ENCODE measurements at places on chromosomes 5 and 9.

DNA sequence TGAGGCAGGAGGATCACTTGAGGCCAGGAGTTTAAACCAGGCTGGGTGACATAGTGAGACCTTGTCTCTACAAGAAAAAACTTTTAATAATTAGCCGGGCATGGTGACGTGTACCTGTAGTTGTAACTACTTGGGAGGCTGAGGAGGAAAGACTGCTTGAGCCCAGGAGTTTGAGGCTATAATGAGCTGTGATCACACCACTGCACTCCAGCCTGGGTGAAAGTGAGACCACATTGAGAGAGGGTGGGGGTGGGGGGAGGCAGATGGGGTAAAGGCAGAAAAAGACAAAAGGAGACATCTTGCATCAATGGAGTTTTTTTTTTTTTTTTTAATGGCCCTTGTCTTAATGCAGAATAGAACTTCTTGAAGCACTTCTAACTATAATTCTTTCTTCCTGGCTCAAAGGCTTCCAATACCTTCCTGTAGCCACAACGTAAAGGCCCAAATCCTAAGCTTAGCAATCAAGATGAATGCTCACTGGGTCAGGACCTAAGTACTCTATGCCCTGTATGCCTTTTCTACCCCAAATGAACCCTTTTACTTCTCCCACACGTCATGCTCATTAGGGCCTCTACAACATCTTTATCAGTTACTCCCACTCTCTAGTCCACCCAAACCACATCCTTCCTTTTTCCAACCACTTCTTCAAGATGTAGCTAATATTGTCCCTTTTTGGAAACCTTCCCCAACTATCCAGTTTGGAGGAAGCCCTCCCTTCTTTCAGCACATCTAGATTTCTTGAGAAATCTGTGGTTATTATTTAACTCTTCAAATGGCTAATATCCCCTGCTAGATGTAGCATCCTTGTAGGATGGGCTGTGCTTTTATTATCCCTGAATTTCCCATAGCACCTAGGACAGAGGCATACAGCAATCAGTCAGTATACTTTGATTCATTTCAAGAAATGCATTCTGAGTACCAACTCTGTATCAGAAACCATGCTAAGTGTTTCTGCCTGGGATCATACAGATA is 40.8 kb downstream of the CSF2 start:
- H3K36me3 ChIP-seq, result no peaks in the 10 kb centered on the region
- 0 out of 2 replicates have a peak, but pooled peaks cover 6% of the 10 kb centered on the region for H3K4me1 ChIP-seq
- H3K27ac ChIP-seq, result no peak overlapping the region
- H3K4me3 ChIP-seq, result no peak overlapping the region
- DNase-seq, result no peak

DNA sequence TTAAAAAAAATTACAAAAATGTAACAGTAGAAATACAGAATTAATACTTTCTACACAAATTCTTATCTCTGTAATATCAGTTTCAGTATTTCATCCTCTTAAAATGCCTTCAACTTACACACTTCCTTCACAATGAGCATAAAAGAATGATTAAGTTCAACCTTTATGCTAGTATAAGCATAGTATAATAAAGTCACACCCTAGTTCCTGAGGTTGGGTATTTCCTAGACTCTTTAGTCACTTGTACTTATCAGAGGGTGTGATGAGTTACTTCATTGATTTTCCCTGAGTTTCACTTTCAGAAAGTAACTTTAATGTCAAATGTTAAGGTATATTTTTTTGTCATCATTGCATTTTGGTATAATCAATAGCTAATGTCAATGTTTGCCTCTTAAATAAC is 302.4 kb downstream of the PDE4D start:
- peak overlapping the region; percentile 45 for H3K27ac ChIP-seq
- no peak overlapping the region for H3K4me3 ChIP-seq
- peaks cover 15% of the 10 kb centered on the region for H3K4me1 ChIP-seq
- peak; percentile 49 for DNase-seq
- H3K36me3 ChIP-seq, result no peaks in the 10 kb centered on the region

DNA sequence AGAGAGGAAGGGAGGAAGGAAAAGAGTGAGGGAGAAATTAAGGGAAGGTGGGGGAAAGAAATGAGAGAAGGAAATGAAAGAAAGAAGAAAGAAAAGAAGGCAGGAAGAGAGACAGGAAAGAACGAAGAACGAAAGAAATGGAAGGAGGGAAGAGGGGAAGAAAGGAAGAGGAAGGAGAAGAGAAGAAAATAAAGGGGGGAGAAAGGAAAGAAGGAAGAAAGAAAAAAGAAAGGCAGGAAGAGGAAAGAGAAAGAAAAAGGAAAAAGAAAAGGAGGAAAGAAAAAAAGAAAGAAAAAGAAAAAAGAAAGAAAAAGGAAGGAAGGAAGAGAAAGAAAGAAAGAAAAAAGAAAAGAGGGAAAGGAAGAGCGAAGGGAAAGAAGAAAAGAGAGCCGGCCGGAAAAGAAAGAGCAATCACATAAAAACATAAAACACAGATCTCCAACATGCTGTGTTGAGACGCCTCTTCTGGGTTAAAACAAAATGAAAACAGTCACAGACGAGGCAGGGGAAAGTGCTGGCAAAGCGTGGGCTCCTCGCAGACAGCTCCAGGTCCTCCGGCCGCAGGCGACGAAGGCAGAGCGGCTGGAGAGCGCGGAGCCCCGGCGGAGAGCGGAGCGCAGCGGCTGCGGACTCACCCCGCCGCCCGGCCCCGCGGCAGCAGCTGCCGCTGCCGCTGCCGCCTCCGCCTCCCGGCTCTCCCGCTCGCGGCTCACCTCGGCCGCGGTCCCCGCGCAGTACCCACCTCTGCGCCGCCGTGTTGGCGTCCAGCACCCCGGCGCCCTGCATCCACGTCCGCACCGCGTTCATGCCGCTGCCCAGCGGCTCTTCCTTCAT is 896 bp downstream of the EBF1 start:
- no peak for DNase-seq
- H3K27ac ChIP-seq, result no peak overlapping the region
- no peak overlapping the region for H3K4me3 ChIP-seq
- no peaks in the 10 kb centered on the region for H3K4me1 ChIP-seq
- H3K27me3 ChIP-seq, result peaks cover 30% of the 10 kb centered on the region

DNA sequence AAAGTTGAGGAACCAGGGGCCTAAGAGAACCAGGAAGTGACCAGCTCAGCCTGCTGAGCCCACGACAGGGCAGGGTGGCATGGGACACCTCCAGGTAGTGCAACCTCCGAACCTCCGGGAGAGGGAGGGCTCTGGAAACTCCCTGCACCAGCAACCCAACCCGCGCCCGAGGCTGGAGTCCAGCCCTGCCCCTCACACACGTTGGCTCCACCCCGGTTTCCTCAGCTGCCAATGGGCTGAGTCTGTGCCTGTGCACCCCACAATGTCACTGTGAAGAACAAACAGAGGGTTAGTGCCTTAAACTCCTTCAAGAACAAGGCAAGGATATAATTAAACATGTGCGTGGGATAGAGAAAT is 17.0 kb upstream of the UNC5A start:
- H3K4me1 ChIP-seq, result peaks cover 25% of the 10 kb centered on the region
- no peaks in the 10 kb centered on the region for H3K36me3 ChIP-seq
- peak; percentile 25 for DNase-seq
- H3K27me3 ChIP-seq, result no peaks in the 10 kb centered on the region

DNA sequence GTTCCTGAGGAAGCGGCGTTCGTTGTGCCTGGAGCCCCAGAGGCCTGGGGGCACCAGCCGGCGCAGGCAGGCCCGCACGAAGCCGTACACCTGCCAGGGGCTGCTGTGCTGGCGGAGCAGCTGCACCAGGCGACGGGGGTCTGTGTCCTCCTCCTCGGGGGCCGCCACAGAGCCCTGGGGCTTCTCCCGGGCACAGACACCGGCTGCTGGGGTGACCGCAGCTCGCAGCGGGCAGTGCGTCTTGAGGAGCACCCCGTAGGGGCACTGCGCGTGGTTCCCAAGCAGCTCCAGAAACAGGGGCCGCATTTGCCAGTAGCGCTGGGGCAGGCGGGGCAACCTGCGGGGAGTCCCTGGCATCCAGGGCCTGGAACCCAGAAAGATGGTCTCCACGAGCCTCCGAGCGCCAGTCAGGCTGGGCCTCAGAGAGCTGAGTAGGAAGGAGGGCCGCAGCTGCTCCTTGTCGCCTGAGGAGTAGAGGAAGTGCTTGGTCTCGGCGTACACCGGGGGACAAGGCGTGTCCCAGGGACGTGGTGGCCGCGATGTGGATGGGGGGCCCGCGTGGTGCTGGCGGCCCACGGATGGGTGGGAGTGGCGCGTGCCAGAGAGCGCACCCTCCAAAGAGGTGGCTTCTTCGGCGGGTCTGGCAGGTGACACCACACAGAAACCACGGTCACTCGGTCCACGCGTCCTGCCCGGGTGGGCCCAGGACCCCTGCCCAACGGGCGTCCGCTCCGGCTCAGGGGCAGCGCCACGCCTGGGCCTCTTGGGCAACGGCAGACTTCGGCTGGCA is 1.3 kb downstream of the TERT start:
- no peak overlapping the region for H3K27ac ChIP-seq
- no peaks in the 10 kb centered on the region for H3K4me1 ChIP-seq
- no peak overlapping the region for H3K4me3 ChIP-seq
- DNase-seq, result no peak
- H3K27me3 ChIP-seq, result peaks cover 10% of the 10 kb centered on the region
- no peaks in the 10 kb centered on the region for H3K36me3 ChIP-seq

- 0 out of 2 replicates have a peak, but pooled peaks cover 7% of the 10 kb centered on the region for H3K27me3 ChIP-seq
- H3K27ac ChIP-seq, result no peak overlapping the region
- no peak overlapping the region for H3K4me3 ChIP-seq
These were observed 33.3 kb downstream of the DMRT2 start for GRCh38 chr9:1083325-1083913.

GRCh38 chr9:133163504-133164172 is at the start of gene GBGT1:
Gene GBGT1 (minus strand): TSS chr9:133163914. CDS start chr9:133162412, 1,502 bp downstream.
- H3K4me1 ChIP-seq, result no peaks in the 10 kb centered on the region
- peak; percentile 3 for DNase-seq
- H3K27me3 ChIP-seq, result peaks cover 12% of the 10 kb centered on the region
- no peak within 1 kb of the TSS for H3K27ac ChIP-seq

- H3K27ac ChIP-seq, result no peak overlapping the region
- no peak overlapping the region for H3K4me3 ChIP-seq
- DNase-seq, result no peak
- no peaks in the 10 kb centered on the region for H3K4me1 ChIP-seq
- H3K36me3 ChIP-seq, result no peaks in the 10 kb centered on the region
These were observed 301.4 kb downstream of the MLLT3 start for GRCh38 chr9:20320921-20321320.

DNA sequence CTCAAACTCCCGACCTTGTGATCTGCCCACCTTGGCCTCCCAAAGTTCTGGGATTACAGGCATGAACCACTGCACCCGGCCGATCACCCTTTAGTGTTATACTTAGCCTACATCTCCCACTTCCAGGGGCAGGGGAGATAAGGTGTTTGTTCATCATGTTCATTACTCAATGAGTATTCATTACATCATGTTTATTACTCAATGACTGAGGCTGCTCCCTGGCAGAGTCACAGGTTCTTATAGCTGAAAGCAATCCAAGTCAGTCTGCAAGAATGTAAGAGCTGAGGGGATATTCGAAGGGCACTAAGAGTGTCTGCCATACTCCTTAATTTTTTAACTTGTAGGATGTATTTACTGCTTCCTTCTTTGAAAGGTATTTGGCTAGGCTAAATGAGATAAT is 214.2 kb downstream of the SPATA31D1 start:
- peaks cover 5% of the 10 kb centered on the region for H3K4me1 ChIP-seq
- peak; percentile 57 for DNase-seq
- no peaks in the 10 kb centered on the region for H3K27me3 ChIP-seq
- H3K4me3 ChIP-seq, result no peak overlapping the region

- no peak overlapping the region for H3K27ac ChIP-seq
- no peak for DNase-seq
- no peaks in the 10 kb centered on the region for H3K36me3 ChIP-seq
- peaks cover 21% of the 10 kb centered on the region for H3K4me1 ChIP-seq
These were observed 209.5 kb downstream of the CD180 start for GRCh38 chr5:66987126-66987525.

GRCh38 chr5:149406203-149406978 is 27.3 kb upstream of the IL17B start:
- no peaks in the 10 kb centered on the region for H3K36me3 ChIP-seq
- H3K4me1 ChIP-seq, result peaks cover 11% of the 10 kb centered on the region
- H3K4me3 ChIP-seq, result no peak overlapping the region
- no peaks in the 10 kb centered on the region for H3K27me3 ChIP-seq

Data from PC-9 (cell line).